ENCODE measurements at places on chromosomes 5 and 9.

DNA sequence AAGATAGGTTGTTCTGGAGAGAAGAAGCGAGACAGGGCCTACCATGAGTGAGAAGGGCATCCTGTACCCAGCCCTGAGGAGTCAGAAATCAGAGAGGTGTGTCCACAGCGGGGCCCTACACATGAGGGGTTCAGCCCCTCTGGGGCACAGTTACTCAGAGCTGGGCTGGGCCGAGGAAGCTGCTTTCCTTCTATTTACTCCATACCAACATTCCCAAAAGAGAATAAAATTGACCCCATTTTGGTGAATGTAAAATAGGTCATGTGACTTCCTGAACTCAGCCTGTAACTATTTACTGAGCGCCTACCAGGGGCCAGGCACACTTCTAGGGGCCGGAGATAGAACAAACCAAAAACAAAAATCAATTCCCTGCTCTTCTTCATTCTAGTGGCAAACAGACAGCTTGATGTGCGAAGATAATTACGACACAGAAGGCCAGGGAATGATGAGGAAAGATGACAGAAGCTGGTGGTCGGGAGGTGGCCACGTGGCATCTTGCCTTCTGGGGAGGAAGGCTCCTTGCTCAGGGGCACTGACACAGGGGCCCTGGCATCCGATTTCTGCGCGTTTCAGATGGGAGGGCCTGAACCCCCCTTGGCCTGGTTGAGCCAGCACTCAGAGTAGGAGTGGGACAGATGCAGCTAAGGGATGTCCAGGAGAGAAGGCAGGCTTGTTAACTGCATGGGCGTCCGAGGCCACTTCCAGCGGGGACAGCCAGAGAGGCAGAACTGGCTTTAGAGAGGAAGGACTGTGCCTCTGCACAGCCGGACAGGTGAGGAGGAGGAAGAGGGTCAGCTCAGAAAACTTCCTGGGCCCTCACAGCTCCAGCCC, 121.8 kb downstream of the NSG2 start:
- DNase-seq = no peak

DNA sequence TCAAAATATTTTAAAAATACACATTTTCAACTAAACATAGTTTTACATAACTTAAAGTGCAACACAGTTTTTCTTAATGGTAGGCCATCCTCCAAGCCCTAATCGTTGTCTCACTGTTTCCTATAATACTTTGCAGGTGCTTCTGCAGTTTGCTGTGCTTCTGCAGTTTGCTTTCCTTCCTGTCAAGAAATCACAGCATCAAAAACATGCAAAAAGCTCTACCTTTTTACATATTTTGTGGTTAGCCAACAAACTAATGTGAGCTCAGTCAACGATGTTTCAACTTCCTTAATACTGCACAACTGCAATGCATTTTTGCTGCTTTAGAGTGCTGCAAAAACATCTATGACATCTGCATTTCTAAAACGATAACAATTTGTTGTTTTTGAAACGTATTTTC, 25.2 kb downstream of the EMB start:
- no peak for DNase-seq

- DNase-seq = no peak
Measured at GRCh38 chr9:107481035-107481434, 8.5 kb downstream of the KLF4 start.

GRCh38 chr5:76180814-76181805, 97.9 kb downstream of the SV2C start:
- no peak for DNase-seq

- no peak for DNase-seq
Measured at GRCh38 chr5:166401391-166401790, 1890.1 kb upstream of the WWC1 start.

- DNase-seq = no peak
Measured at GRCh38 chr5:7493622-7494021, 97.7 kb downstream of the ADCY2 start.

GRCh38 chr9:17217272-17217671, 82.4 kb downstream of the CNTLN start:
- DNase-seq = no peak

DNA sequence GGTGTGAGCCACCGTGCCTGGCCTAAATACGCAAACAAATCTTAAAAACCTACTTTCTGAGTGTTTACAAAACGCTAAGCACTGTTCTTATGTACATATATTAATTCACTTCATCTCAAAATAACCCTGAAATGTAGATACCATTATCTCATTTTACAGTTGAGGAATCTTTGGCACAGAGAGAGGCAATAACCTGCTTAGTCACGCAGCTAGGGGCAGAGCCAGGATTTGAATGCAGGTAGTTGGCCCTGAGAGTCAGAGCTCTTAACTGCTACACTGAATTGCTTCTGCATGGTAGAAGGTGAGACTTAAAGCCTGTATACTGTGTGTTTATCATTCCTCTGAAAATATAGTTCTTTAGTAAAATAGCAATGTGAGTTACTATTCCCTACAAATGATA, 21.9 kb downstream of the ARHGEF37 start:
- no peak for DNase-seq

GRCh38 chr5:4513381-4513780, 626.7 kb upstream of the ADAMTS16 start:
- DNase-seq = no peak

- DNase-seq = no peak
Measured at GRCh38 chr5:109741390-109741789, 51.7 kb downstream of the MAN2A1 start.

DNA sequence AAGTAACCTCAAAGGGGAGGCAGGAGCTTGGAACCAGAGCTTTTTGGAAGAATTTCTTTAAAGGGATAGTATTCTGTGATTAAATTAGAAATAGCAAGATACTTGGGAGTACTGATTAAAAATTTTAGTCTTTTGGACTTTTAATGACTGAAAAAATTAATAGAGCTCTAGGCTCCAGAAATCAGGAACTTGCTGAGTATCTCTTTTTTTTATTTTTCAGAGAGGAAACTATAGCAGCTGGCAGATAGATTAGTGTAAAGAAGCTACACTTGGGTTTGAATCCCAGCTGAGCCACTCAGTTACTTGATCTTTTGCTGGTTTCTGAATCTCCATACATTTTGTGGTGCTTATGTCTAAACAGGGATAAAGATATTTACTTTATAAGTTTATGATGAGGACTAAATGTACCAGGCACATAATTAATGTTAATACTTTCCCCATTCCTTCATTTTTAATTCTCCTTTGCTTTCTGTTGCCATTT, 94.2 kb upstream of the TNC start:
- no peak for DNase-seq

- DNase-seq = no peak
Measured at GRCh38 chr9:113541019-113541900, 77.7 kb downstream of the RGS3 start.

- no peak for DNase-seq
Measured at GRCh38 chr9:81560851-81561732, 128.3 kb downstream of the TLE1 start.

GRCh38 chr5:162811071-162811470, 626.3 kb upstream of the CCNG1 start:
- DNase-seq = no peak

DNA sequence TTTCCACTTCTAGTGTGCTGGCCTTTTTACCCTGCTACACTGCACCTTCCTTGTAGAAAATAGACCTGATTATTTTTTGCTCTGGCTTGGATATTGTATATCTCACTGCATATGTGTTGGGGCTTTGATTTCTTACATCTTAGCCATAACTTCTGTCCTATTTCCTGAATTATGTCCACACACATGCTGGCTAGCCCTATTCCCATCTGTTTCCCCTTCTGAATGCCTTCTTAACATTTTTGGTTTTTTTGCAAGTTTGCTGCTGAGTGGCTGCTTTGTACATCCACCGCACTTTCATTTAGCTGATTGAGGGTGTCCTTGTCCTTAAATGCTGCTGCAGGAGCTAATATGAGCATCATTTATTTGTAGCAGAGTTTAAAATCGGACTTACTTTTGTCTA, 26.9 kb downstream of the CFAP95 start:
- DNase-seq = no peak

GRCh38 chr5:167208911-167209310, 1082.5 kb upstream of the WWC1 start:
- DNase-seq = no peak

- DNase-seq = no peak
Measured at GRCh38 chr9:133342069-133342406, 5.9 kb downstream of the MED22 start.

- DNase-seq = no peak
Measured at GRCh38 chr5:39691993-39692392, 267.2 kb upstream of the DAB2 start.

DNA sequence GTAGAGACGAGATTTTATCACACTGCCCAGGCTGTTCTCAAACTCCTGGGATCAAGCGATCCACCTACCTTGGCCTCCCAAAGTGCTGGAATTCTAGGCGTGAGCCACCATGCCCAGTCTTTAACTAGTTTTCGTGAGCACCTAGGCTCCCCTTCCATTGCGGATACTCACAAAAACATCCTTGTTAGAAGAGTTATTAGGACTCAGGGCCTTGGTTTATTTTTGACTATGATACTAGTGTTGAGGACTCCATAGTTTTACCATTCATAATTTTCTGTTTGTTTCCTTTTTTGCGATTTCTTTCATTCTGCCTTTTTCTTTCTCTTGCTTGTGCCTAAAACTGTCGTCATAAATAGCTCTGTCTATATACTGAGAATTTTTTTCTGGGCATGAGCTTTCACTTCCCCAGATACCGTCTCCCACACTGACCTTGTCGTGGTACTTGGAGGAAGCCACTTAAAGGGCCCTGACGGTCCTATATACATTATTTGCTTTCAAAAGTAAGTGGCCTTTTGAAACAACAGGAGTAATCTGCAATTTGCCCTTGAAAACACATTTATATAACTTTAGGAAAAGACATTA, 5.2 kb downstream of the F2R start:
- no peak for DNase-seq

DNA sequence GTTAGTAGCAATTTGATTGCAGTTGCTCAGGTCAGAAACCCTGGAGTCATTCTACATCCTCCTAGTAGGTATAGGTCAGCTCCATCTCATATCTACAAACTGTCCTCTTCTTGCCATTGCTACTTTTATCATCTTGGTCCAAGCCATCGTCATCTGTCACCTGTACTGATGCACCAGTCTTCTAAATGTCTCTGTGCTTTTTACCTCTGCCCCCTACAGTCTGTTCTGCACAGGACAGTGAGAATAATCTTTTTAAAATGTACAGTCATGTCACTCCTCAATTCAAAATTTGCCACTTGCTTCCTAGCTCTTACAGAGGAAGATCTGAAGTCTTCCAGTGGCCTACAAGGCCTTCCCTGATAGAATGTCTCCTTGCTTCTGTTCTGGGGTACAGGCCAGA, 6.8 kb downstream of the NNT start:
- DNase-seq = no peak

GRCh38 chr5:1910081-1910760, 27.5 kb upstream of the IRX4 start:
- no peak for DNase-seq

DNA sequence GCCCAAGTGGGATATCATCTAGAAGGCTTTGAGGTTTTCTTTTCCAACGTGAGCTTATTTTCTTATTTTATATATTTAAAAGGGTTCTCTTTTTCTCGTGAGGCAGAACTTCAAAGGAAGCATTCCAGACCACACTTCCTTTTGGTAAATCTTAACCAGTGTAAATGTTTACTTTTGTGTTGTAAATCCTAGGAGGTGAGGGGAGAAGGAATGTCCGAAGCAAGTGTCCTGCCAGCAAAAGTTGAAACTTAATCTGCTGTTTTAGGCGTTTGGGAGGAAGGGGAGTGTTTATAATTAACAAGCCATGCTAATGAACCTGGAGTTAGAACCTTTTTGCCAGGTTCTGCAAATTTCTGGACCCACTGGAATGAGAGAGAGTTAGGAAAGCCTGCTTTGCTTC, 37.9 kb downstream of the WWC1 start:
- DNase-seq = no peak

- DNase-seq = no peak
Measured at GRCh38 chr5:38494175-38494574, 62.3 kb downstream of the LIFR start.

GRCh38 chr5:88734191-88734640, 148.8 kb downstream of the MEF2C start:
- DNase-seq = no peak

DNA sequence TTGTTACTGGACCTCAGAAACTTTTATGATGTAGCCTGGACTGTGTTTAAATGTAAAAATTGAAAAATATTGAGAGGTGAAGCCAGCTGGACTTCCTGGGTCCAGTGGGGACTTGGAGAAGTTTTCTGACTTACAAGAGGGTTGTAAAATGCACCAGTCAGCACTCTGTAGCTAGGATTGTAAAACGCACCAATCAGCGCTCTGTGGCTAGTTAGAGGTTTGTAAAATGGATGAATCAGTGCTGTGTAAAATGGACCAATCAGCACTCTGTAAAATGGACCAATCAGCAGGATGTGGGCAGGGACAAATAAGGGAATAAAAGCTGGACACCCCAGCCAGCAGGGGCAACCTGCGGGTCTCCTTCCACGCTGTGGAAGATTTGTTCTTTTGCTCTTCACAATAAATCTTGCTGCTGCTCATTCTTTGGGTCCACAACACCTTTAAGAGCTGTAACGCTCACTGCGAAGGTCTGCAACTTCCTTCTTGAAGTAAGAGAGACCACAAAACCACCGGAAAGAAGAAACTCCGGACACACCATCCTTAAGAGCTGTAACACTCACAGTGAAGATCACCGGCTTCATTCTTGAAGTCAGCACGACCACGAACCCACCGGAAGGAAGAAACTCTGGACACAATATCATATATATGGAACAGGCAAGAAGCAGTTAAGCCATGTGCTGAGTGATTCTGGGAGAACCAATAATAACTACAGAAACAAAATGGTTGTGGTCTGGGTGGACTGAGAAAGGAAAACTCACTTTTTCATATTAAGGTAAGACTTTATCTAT, 201.3 kb downstream of the GABRG2 start:
- DNase-seq = no peak

GRCh38 chr9:135295551-135296300, 183.9 kb upstream of the PPP1R26 start:
- no peak for DNase-seq
